Fibroblast of skin of scalp (primary cell): ENCODE measurements at places on chromosomes 1 and 21.

DNA sequence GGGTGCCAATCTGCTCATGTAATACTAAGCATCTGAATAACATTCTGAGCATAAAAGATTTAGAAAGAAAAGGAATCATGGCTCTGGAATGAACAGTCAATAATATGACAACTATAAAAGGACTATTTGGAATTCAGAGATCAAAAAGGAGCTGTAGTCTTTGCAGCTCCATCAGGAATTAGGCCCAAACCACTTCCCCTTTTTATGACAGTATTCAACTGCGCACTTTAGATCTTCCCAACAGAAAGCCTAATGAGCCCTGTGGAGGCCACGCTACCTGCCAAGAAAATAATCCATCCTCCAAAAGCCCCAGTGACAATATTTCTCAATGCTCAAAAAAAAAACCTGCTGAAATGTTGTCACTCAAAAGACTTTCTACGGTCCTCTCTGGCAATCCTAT, 163.2 kb downstream of the SNX7 start:
- no peak for DNase-seq

- peak; percentile 10 for DNase-seq
Observed at GRCh38 chr21:33750017-33750416, 107.7 kb downstream of the ITSN1 start.

GRCh38 chr1:222893255-222893654, 78.4 kb downstream of the DISP1 start:
- no peak for DNase-seq

DNA sequence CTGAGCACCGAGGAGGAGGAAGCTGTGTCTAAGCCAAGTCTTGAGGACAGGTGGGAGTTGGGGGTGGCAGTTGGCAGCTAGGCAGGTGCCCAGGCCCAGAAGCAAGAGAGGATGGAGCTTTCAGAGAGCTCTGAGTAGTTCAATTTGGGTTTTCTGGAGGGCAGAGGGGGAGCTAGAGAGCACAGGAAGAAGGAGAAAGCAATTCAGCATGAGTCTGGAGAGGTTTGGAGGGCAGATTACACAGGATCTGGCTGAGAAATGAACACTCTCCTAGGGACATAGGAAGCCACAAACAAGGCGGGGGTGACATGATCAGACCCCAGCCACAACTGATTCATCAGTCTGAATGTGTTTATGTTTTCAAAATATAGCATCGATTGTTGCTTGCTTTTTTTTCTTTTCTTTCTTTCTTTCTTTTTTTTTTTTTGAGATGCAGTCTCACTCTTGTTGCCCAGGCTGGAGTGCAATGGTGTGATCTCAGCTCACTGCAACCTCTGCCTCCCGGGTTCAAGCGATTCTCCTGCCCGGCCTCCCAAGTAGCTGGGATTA, 23.8 kb downstream of the PTPRF start:
- peak; percentile 45 for DNase-seq

GRCh38 chr1:172466795-172467407, 23.0 kb upstream of the PIGC start:
- no peak for DNase-seq

DNA sequence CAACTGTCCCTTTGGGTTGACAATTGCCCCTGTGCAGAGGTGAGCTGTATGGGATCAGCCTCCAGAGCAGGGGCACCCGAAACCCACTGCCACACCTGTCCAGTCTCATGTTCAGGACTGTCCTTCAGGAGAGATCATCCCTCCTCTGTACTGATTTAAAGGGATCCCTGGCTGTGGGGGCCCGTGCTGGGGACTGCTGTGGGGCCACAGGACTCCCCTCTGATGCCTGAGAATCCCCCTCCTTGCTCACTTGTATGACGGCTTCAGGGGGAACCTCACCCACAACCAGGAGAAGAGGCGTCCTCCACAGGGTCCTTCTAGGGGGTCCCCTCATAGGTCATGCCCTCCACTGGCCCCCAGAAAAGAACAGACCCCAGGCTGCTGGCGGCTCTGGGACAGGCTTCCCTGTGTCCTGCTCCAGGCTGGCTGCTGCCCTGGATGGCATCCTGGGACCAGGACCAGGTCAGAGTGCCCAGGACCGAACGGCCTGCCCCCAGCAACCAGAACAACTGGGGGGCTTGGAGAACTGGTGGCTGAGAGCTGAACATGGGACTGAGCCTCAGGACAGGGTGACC, 77.5 kb upstream of the ACTRT2 start:
- DNase-seq = no peak

DNA sequence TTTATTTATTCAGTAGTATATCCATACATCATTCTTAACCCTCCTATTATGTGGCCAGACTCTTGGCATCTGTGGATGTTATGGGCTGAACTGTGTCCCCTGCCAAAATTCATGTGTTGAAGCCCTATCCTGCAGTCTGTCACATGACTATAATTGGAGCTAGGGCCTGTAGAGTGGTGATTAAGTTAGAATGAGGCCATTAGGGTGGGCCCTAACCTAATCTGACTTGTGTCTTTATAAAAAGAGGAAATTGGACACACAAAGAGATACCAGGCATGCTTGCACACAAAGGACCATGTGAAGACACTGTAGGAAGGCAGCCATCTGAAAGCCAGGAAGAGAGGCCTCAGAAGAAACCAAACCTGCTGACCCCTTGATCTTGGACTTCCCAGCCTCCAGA, 6.6 kb downstream of the ZMYND12 start:
- DNase-seq = no peak

DNA sequence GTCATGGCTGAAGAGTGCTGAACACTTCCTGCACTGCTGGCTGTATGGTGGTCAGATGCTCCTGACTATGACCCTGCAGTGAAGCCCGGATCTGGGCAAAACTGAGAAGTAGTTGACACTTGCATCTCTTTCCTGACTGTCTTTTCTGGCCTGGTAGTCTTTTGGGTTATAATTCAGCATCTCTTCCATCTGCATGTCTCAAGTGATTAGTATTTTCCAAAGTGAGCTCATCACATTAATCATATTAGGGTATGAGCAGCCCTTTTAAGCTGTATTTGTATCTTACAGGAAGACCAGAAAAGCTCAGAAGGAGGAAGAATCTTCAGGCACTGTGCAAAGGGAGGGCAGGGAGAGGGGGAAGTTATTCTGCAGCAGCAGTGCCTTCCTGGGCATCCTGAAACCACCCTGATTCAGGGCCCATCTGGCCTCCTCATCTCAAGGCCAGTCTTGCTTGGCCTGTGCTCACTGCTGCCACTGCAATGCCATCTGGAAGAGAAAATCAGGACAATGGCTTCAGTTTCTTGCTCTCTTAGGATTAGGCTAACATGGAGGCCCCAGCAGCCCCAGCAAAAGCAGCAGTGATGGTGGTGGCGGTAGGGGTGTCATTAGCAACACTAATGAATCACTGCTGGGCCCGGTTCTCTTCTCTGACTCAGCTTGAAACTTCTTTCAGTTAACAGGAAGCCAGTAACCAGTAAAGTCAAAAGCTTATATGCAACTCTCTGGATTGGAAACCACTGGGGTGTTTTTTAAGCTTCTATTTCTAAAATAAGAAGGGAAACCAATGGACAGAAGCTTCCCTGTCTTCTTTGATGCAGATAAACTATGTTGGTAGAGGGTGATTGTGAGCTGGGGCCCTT, 63.3 kb upstream of the WDR26 start:
- DNase-seq = peak; percentile 81

GRCh38 chr21:26794597-26795411, 50.4 kb downstream of the ADAMTS1 start:
- peak; percentile 49 for DNase-seq

GRCh38 chr1:37553598-37553926, 531 bp downstream of the SNIP1 start:
- no peak for DNase-seq

GRCh38 chr1:8055973-8056372, 29.9 kb upstream of the ERRFI1 start:
- peak; percentile 78 for DNase-seq

DNA sequence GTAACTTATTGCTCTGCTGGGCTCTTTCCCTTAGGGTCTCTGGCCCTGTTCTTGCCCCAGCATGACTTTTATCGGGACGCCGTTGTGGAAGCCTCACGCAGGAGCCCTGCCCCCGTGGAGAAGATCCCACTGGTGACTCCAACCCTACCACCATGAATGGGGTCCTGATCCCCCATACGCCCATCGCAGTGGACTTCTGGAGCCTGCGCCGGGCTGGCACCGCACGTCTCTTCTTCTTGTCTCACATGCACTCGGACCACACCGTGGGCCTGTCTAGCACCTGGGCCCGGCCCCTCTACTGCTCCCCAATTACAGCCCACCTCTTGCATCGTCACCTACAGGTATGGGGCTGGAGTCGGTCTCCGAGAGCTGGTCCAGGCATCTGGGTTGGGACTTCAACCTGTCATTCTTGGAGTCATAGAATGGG, 322 bp downstream of the DCLRE1B start:
- DNase-seq = no peak

DNA sequence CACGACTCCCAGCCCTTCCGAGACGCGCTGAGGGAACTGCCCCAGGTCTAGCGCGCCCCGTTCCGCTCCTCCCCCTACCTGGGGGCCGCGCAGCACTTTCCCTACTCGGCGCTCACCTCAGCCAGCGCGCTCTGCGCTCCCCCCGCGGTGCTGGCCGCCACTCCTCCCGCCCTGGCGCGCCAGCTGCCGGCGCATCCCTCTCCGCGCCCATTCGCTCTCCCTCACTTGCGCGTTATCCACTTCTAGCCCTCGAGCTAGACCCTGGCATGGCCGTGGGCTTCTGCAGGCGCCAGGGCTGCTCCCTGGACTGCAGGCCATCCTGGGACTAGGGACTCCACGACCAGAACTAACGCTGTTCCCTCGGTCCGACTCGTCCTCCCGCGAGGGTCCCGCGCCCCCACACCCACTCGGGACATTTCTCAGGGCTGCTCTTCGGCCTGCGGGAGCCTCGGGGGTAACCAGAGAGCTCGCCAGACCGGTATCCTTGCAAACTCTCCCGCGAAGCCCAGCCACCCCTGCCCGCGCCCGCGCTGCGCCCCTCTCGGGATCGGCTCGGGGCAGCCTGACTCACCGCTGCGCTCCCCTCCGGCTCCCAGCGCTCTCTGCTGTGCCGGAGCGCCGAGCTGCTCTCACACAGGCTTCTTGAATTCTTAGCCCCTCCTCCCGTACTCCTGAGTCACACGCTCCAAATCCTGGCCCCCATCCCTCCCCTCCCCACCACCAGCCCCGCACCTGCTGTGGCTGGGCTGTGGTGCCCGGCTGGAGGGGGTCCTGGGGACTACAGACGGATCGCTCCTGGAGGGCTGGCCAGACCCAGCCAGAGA, at the start of gene NGF:
Gene NGF (minus strand): TSS at position 617 of the 824 bp plus-strand sequence. CDS start 51,454 bp downstream, outside the sequence.
- peak; percentile 88 for DNase-seq

- DNase-seq = peak; percentile 98
Observed at GRCh38 chr1:36321119-36321951, 2.1 kb downstream of the EVA1B start.

GRCh38 chr1:186390925-186391324, 15.3 kb downstream of the ODR4 start:
- no peak for DNase-seq

DNA sequence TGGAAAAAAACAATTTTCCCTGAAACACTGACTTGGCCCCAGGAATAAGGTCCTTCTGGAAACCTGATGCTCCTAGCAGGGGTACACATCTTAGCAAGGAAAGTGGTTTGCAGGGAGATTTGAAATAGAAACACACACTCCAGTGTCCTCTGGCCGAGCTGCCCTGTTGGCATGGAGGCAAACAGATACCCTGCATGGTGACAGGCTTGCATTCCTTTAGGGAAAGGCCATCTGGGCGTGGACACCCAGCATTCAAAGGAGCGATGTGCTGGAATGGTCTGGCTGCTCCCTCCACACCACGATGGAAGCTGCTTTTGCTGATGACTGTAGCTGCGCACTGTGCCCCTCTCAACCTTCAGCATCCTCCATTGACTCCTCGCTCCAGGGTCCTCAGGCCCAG, 41.5 kb upstream of the BCAR3 start:
- peak; percentile 69 for DNase-seq

DNA sequence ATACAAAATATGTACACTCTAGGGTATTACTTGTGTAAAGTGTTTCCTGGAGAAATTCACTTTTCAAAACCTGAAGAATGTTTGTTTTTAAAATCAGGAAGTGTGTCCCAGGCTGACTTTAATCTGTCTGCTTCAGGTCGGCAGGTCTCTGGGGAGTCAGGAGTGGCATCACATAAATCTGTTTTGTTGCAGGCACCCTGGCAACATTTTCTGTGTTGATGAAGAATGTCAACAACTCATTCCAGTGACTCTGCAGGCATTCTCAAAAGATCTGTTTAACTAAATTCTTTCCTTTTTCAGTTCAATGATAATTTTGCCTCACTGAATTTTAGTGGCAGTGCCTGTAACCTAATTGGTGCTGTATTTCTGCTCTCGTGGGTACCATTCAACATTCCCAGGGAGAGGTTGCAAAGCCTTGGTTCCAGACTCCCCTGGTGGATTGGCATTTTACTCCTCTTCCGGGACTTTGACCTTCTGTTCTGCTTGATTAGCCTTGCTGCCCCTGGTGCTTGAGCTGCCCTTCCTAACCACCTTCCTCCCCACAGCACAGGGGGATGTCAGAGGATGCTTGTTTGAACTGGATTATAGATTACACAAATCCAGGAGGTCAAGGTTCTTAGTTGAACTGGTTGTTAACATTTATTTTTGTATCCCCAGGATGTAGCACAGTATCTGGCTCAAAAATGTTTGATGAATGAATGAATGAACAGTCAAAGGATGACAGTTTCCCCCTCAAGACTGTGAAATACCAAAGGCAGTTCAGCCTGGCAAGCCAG, 55.4 kb upstream of the LPGAT1 start:
- DNase-seq = peak; percentile 3

- DNase-seq = no peak
Observed at GRCh38 chr21:46110499-46111192, 12.7 kb downstream of the COL6A2 start.

DNA sequence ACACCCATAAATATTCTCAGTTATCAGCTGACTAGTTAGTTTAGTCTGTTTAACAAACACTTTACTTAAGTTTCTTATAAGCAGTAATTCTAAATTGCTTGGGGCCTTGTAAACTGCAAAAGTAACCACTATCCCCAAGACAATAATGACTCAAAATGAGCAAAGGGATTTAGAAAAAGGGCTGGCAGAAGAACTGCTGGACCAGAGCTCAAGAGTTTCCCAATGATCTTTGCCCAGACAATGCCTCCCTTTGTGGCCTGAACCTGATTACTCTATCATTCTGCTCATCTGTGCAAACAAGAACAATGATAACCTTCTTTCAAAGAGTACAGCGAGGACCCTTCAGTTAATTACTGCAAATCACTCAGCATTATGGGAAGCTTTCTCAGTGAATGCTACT, 123.5 kb downstream of the TIAM1 start:
- peak; percentile 38 for DNase-seq

DNA sequence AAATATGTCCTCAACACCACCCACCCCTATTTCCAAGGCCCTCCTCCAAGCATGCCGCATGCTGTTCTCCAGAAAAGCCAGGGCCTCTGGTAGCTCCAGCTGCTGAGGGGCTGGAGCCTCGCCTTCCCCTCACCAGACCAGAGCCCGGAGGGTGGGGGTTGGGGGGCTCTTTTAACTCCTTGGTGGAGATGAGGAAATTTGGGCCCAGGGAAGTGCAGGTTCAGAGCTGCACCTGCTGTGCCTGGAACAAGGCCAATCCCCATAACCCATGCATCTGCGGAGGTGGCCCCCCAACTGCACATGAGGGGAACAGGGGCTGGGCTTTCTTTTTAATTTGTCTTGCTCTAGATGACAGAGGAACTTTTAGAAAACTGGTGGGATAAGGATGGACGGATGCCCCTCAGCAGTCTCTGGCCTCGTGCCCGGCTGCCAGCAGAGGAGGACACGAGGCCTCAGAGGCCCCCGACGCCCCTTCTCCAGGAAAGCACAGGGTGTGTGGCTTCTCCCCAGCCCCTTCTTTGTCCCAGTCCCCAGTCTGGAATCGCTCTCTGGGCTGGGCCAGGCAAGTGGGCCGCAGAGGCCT, 550 bp upstream of the SELENON start:
- DNase-seq = no peak

- peak; percentile 81 for DNase-seq
Observed at GRCh38 chr1:227317523-227318015, 723 bp downstream of the CDC42BPA start.
